Inflammatory macrophage treated with lipopolysaccharide for 1 hour (primary cell): ENCODE measurements at places on chromosomes 5 and 9.

DNA sequence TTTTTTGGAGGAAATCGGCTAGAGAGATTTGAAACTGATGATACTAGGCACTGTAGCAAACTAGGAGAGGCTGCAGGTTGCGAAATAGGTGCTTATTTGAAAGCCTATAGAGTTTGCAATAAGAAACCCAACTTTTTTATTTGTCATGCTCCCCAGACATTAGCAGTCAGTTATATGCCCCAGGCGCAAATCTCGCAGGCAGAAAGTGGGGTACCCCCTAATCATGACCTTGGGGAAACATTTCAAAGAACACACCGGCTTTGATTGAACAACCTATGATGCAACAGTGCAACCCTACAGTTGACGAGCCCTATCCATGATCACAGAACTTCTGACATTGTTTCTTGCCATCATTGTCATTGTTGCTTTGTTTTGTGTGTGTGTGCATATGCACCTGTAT, 510.5 kb downstream of the RAB3C start:
- no peak for DNase-seq

GRCh38 chr5:129857116-129857515, 47.1 kb upstream of the CHSY3 start:
- no peak for DNase-seq

DNA sequence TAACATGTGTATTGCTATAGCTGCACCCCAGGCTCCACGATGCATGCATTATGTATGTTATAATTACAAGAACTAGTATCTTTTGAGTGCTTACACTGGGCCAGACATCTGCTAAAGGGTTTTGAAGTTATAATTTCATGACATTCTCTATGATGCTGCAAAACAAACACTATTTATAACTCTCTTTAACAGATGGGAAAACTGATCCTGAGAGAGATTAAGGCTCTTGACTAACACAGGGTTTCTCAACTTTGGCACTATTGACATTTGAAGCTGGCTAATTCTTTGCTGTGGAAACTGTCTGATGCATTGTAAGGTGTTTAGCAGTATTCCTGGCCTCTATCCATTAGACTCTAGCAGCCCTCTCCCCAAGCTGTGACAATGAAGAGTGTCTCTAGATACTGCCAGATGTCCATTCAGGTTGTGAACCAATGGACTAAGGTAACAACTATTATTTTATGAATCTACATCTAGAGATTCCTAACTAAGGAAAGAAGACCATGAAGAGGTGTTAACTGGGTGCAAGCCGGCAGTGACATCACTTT, 258.6 kb downstream of the ASTN2 start:
- DNase-seq = no peak

- no peak for DNase-seq
These were observed 2.6 kb downstream of the PRLR start for GRCh38 chr5:35227720-35228119.

DNA sequence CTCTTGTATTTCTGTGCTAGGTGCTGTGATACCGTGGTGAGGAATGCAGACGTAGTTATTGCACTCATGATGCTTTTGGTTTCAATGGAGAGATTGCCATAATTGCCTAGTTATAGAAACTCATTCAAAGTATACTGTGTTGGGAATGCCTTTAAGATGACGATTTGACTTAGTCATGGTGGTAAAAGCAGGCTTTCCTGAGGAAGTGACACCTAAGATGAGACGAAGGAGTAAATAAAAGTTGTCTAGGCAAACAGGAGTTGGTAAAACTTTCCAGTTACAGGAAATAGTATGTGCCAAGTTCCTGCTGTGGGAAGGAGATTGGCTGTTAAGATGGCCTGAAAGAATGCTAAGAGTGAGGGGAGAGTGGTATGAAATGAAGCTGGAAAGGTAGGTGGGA, 48.1 kb downstream of the FOCAD start:
- DNase-seq = no peak

- peak; percentile 95 for DNase-seq
These were observed 53.4 kb downstream of the TENT4A start for GRCh38 chr5:6766604-6767093.

- no peak for DNase-seq
These were observed 84.3 kb upstream of the TAF11L2 start for GRCh38 chr5:17413691-17414090.

- DNase-seq = no peak
These were observed 2.0 kb downstream of the UBE2R2 start for GRCh38 chr9:33818847-33819500.

GRCh38 chr5:102306121-102306520, 10.0 kb upstream of the SLCO4C1 start:
- DNase-seq = no peak

DNA sequence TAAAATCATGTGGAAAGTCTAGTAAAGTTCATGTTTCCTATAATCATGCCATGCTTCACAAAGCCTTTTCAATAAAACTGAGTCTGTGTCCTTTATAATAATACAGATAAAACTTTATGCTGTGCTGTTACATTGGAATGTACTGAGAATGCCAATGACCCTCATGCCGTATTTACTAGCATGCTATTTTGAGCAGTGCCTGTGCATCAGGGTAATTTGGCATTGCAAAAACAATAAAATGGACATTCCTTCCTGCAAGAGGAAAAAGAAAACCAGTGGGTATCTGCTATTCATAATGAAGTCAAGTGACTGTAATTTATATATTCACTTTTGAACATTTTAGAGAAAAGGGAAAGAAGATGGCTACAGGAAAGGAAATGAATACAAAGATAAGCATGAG, 159.0 kb downstream of the PBX3 start:
- DNase-seq = no peak

DNA sequence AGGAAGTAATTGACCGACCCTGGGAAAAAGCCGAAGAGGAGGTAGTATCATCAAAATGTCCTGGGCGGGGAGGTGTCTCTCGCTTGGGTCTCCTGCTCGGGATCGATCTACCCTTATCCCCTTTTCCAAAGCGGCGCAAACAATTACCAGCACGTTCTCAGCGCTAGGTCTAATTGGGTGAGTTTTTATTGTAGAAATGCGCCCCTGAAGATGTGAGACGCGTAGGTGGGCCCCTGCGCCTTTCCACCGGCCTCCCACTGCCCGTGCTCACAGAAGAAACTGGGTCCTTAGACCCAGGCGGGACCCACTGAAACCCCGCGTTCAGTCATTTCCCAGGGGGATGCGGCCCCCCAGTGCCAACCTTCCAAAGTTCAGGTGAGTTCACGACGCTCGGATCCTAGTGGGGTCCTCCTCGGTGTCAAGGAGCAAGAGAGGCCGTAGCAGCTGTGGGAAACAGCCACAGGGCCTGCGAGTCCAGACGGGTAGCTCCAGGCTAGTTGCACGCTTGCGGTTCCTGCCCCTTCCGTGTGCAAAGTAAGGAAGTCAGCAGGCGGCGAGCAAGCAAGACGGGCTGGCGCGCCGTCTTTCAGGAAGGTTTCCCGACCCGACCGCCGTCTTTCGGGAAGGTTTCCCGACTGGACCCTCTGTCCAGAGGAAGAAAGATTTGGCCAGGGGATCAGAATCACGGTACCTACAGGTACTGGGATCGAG, 1.5 kb downstream of the SMIM32 start:
- DNase-seq = peak; percentile 7

- DNase-seq = no peak
These were observed 337.4 kb downstream of the GLIS3 start for GRCh38 chr9:3962496-3962895.

- DNase-seq = peak; percentile 37
These were observed 54.1 kb downstream of the FER start for GRCh38 chr5:108801776-108802175.

DNA sequence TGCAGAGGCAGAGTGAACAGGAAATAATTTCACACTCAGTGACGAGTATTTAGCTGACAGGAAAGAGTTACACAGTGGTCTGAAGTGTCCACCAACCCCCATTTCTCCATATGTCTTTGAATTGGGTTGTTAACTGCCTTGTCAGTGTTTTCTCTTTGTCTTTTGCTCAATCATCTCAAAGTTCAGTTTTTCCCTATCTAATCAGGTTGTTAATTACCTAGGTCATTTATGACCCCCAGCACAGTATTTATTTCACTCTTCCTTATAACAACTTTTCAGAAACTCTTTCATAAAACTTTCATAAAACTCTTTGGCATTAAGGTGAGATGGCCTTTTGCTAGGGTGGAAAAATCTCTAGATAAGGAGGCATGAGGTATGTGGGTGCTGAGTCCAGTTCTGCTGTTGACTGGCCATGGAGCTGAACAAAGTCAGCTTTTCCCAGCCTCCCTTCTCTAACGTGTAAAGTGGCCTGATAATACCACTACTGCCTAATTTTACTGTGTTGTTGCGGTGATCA, 5.2 kb upstream of the ALDOB start:
- no peak for DNase-seq

- no peak for DNase-seq
These were observed 12.1 kb upstream of the TLE4 start for GRCh38 chr9:79559495-79560181.

DNA sequence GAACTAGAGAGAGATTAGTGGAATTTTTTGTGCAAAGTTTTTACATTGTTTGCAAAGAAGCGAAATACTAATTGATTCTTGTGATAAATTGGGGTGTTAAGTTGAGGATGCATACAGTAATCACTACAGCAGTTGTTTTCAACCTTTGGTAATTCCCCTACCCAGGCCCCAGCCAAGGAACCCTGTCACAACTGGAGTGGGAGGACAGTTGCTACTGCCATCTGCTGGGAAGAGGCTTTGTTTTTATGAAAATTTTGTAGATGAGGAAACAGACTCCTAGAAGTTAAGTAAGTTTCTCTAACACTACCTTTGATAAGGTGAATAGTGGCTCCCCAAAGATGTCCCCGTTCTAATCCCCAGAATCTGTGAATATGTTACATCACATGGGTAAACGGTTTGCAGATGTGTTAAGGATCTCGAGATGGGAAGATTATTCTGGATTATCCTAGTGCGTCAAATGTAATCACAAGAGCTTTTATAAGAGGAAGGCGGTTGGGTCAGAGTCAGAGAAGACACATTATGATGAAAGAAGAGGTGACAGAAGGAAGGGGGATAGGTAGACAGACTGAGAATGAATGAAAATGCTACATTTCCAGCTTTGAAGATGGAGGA, 34.0 kb upstream of the PPP1R2B start:
- DNase-seq = peak; percentile 5

GRCh38 chr9:27408482-27408881, 111.5 kb upstream of the EQTN start:
- DNase-seq = no peak

GRCh38 chr9:110131499-110131898, 76.5 kb downstream of the C9orf152 start:
- DNase-seq = no peak

DNA sequence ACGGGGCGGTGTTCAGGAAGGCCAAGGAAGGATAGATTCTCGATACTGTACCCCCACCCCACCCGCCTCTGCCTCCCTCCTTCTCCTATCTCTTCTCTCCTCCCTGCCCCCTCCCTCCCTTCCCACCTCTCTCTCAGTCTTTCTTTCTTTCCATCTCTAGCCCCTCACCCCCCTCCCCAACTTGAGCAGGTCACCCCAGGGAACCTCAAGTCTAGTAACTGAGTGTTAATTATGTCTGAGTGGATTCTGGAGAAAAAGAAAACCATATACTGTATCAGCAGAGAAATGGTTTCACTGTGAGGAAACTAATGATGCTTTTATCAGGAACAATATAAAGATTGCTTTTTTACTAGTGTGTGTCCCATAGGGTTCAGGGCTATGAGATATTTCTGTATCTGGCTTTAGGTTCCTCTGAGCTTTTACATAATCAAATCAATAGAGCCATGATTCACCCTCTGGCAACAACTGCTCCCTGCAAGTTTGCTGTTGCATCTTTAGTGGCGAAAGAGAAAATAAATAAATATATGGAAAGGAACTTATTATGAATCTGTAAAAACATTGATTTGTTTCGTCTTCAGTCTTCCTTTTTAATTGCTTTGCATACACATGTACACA, 639.7 kb downstream of the CCDC171 start:
- DNase-seq = no peak

- no peak for DNase-seq
These were observed 3.2 kb downstream of the SLC36A1 start for GRCh38 chr5:151450605-151451004.

- DNase-seq = no peak
These were observed 3.8 kb upstream of the LHX2 start for GRCh38 chr9:124007565-124008302.
